ENCODE measurements at places on chromosomes 7 and 10.
A peak's percentile ranks its signal among the peaks of the same experiment; 100 is the strongest.

DNA sequence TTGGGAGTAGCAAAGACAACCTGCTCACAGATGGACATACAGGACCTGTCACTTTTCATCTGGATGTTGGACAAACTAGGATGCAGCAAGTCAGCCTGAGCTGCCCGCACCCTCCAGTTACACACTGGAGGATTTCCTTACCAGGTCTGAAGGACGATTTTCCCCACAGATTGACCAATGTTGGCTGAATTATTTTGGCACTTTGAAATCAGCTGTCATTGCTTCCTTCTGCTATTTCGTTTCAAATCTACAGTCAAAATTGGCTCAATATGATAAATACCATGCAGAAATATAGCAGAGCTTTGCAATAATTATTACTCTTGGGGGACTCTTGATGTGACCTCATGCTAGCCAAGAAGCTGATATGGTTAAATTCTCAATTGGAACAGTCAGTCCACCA lies 2.5 kb downstream of the CLRN3 start:
- no peak for DNase-seq

DNA sequence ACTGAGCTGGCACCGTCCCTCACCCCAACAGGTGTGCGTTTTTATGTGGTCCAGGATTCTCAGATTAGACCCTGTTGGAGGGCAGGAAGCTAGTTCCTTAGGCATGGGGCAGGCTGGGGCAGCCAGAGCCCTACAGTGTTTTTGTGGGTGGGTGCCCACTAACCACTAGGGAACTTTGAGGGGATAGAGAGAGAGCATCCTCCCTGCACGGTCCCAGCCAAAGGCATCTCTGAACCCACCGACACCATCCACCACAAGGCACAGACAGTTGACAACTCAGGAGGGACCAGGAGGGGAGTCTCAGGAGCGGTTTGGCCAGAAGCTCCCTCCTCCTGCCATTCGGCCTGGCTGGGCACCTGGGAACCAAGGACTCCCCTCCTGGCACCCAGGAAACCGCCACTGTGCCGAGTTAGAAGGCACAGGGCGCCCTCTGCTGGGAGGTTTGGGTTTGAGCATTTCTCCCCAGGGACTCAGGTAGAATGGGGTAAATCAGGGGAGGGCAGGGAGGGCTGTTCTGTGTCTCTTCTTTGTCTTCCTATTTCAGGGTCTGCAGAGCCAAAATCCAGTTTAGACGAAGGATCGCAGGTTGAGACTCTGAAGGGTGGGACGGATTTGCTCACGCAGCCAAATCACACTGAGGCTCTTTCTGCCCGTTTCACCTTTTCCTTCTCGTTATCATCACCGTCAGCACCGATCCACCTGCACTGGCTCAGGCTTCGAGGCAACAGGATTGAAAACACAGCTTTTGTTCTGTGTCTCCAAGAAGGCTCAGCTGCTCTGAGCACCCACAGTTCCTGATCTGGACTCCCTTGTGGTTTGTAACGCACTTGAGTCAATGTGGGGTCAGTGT lies 84.8 kb upstream of the COL13A1 start:
- peak; percentile 82 for DNase-seq

DNA sequence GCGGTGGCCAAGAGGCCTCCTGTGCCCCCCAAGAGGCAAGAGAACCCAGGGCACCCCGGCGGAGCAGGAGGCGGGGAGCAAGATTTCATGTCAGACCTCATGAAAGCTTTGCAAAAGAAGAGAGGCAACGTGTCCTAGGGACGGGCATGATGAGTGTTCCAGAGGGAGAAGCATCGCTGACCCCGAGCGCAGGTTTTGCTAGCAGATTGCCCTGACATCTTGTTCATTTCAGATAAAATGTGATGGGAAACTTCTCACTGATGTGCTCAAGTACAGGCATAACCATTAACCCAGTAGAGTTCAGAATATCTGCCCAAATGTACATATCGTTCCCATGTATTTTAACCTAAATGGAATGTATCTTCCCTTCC lies 129.2 kb downstream of the APBB1IP start:
- DNase-seq, result peak; percentile 30

DNA sequence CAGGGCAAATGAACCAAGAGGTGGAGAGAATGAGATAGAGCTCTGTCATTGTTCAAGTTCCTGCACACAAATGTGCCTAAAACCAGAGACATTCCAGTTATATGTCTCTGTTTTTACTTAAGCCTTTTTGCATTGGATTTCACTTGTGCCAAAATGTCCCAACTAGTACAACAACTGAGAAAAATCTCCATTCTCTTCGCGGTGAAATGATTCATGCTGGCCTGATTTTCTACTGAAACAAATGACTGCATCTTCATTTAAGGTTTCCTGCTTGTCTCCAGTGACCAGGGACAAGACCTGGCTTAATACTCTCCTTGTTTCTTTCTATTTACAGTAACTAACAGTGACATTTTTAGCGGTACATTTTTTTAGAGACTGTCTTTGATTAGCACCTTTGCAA lies 714.9 kb downstream of the KCNMA1 start:
- no peak for DNase-seq

- no peak for DNase-seq
Observed at GRCh38 chr10:24908793-24909423, 43.5 kb downstream of the PRTFDC1 start.

- no peak for DNase-seq
Observed at GRCh38 chr7:98984126-98984525, 105.8 kb downstream of the TRRAP start.

GRCh38 chr7:55179931-55180682 lies 161.3 kb downstream of the EGFR start:
- no peak for DNase-seq

DNA sequence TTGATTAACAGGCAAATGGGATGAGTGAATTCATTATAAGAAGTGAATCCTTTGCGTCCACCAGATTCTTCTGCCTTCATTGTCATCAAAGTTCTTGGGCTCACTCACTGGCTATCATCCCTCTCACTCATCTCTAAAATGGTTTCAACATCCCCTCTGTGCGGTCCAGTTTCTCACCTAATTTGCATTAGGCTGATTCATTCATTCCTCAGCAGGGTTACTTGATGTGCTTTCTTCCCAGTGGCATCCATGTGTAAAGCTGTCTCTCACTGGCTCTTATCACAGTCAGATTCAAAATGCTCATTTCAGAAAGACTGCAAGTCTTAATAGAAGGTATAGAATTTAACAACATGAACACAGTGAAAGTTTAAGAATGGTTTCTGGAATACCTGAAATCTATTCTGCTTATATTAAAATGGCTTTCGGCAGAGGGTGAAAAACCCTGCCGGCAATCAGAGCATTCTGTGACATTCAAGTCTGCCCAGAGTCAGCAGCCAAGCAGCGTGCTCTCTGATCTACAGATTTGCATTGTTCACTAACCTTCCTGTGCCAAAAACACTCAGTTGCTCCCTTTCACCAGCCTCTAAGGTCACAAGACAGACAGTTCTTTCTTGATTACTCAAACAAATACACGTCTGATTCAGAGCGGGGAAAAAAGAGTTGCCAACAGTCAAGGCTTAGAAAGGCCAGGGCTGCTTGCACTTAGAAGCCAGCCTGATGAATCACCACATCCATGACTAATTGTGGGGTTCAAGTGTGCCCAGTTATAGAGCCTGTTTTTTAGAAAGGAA lies 106.7 kb downstream of the TES start:
- DNase-seq, result no peak

DNA sequence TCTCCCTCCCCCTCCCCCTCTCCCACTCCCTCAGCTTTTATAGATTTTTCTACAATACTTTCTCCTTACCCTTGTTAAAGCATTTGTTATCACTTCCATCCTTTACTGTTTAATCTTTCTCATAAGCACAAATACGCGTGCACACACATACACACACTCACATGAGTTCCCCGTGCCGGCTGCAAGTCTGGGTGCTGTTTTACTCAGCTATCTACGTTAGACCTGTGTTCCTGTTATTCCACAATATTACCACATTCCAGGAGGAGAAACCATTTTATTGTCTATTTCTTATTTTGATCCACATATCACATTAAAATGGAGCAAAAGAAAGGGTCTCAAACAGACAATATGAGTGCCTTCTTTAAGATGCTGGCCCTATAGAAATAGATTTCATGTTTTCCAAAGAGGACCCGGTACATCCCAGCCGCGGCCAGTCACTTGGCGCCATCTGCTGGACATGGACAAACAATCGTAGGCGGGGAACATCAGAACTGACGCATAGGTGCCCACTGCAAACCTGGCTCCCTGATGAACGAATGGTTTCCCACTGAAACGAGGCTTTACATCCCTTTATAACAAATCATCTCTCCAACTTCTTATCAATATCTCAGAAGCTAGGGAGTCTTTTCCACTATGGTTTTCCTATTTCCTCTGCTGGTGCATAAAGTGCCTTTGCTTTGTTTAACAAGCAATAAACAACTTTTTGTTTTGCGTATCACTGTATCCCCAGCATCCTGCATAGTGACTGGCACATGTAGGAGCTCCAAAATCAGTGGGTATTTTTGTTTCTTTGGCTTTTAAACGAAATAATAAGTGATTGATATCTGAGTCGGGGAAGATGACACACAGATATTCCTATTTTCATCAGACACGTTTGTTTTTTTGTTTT lies 25.2 kb upstream of the OPTN start:
- DNase-seq, result peak; percentile 66

GRCh38 chr7:80412842-80413241 lies 99.0 kb downstream of the GNAT3 start:
- DNase-seq, result no peak

DNA sequence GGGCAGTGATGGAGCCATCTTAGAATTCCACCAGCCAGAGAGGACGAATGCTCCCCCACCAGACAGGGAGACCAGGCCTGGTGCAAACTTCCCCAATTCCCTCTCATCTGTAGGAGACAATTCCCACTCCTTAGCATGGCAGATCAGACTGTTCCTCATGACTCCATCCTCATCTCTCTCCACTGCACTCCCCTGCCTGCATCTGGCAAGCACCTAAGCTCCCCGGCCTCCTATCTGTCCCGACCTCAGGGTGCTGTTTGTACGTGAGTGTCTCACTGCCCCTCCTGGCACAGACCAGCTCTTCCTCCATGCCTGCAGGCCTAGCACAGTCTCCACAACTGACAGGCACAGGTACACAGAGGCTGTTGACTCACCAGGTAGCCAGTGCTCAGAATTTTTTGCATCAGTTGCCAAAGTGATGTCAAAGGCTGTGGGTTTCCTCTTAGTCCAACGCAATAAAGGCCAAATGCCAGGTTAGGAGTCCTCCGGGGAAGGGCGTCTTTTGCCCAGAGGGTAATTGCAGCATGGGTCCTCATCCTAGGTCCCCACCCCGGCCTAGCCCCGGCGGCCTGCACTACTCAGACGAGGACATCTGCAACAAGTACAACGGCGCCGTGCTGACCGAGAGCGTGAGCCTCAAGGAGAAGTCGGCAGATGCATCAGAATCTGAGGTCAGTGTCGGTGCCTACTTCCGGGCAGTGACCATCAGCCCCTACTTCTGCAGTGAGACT lies 436.8 kb upstream of the FOXK1 start:
- no peak for DNase-seq

- DNase-seq, result no peak
Observed at GRCh38 chr10:1454428-1454827, 282.9 kb downstream of the ADARB2 start.

GRCh38 chr10:24484771-24485170 lies 238.9 kb downstream of the ARHGAP21 start:
- DNase-seq, result no peak

DNA sequence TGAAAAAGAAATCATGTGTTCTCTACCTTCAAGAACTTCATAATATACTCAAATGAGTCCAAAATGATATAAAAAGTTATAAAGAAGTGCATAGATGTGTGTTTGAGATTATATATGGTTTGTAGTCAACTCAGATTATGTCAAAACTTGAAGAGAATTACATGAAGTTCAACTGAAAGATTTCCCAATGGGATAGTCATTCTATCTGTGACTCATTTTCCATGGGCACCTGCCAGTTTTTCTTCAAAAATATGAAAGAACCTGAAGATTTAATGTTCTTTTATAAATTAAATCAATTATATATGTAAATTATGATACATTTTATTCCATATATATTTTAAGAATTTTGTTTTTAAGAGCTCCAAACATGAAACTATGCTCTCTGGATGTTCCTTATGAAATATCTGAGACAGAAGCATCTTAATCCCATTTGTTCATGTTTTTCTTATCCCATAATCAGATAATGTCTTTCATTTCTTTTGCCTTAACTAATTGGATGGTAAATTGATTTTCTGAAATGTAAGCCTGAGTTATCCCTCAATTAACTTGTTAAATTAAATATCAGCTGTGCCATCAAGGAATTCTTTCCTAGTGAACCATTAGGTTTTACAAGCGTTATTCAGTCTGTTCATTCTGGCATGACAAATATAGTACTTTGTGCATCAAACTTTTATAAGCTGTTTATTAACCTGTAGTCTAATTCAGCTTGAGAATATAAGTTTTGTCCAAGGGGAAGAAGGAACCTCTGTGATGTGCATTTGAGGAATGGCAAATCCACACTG lies 387.1 kb downstream of the IPMK start:
- DNase-seq, result no peak

- no peak for DNase-seq
Observed at GRCh38 chr7:65892161-65892560, 19.3 kb downstream of the VKORC1L1 start.

DNA sequence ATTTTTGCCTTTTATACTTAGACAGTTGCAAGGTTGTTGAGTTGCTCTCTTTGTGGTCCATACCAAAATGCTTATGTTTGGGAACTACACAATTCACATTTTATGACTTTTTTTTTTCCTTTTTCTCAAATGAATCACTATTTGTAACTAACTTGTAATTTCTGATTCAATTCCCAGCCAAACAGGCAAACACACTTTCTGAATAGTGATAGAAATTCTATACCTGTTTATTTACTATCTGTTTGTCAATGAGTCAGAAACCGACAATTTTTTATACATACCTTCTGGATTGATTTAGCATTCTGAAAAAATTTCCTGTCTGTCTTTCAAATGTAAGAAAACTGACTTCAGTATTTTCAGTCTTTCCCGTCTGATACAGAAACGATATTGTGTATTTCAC lies 69.1 kb downstream of the MBL2 start:
- no peak for DNase-seq

DNA sequence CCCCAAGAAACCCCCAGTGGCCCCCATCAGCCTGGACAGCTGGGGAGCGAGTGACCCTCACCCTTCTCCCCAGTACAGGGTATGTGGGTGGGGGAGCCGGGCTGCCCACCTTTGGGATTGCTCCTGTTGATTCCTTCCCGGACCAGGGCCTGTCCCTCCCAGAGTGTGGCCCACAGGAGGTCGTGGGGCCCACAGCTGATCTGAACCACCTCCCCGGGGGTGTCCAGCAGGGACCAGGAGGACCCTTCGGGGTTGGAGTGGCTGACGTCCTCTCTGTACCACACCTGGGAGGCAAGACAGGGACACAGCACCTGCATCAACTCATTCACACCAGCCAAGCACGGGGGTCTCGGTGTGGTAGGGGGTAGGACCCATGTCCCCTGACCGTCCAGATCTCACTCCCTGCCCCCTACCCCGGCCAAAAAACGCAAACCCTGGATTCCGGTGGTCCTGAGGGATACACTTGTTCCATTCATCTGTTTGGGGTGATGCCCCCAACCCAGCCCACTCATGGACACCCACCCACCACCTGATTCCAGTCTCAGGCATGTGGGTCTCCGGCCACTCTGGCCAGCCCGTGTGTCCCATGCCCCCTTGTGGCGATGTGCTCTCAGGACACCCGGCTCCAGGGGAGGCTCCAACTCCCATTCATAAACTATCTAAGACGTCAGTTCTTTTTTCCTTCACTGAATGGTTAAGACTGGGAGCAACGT lies 10.9 kb downstream of the TECPR1 start:
- peak; percentile 89 for DNase-seq
